ENCODE measurements at places on chromosomes 6 and 20.
A peak's percentile ranks its signal among the peaks of the same experiment; 100 is the strongest.

DNA sequence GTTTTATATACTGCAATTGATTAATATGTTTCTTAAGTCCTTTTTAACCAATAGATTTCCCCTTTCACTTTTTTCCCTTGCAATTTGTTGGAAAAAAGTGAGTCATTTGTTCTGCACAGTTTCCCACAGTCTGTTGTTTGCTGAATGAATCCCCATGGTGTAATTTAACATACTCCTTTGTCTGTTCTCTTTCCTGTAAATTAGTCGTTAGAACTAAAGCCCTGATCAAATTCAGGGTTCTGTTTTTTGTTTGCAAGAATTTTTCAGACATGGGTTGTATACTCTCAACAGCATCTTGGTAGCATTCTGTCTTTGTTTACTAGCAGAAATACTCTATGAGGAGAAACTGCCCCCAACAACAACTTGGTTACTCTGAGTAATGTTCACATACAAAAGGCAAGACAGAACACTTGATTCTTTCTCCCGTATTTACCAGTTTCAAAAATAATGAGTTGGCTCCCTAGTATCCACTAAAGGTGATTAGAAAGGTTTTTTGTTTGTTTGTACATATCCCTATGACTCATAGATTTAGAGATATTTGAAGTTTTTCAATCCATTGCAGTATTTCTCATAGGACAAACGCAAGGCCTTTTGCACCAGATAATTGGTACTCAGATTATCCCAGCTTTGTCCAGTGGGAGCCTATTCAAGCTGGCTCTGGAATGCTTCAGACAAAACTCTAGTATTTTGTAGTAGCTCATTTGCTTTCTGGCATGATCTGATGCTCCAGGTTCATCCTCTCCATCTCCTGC, 16.5 kb downstream of the BLOC1S5 start:
- no peak for DNase-seq

DNA sequence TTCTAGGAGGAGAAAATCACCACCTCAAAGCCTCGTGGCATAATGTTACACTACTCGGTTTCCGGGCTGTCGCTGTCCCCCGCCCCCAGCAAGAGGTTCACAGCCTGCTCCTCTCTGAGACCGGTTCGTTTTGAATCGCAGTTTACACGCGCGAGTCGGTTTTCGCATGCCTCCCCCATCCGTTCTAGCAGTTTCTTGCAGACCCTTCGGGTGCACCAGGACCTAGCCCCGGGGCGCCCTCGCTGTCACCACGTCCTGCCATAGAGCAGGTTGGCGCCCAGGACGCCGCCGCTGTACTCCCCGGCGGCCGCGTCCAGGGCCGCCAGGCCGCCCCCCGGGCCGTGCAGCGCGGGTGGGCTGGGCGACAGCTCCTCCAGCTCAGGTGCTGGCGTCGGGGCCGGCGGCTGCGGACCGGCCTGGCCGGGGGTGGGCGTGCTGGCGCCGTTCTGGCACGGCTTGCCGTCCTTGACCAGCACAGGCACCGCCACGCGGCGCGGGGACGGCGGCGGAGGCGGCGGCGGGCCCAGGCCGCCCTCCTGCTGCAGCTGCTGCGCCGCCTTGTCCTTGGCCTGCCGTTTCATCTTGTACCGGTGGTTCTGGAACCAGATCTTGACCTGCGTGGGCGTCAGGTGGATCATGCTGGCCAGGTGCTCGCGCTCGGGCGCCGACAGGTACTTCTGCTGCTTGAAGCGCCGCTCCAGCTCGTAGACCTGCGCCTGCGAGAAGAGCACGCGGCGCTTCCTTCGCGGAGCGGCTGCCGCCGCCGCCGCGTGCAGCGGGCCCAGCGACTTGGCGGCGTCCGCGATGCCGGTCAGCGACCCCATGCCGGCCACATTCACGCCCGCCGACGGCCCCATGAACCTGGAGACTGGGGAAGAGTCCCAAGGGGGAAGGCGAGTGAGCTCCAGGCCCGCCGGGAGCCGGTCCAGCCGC, 1.4 kb downstream of the NKX2-4 start:
- DNase-seq: no peak

GRCh38 chr20:39762716-39763115, 800.6 kb downstream of the DHX35 start:
- DNase-seq: no peak

DNA sequence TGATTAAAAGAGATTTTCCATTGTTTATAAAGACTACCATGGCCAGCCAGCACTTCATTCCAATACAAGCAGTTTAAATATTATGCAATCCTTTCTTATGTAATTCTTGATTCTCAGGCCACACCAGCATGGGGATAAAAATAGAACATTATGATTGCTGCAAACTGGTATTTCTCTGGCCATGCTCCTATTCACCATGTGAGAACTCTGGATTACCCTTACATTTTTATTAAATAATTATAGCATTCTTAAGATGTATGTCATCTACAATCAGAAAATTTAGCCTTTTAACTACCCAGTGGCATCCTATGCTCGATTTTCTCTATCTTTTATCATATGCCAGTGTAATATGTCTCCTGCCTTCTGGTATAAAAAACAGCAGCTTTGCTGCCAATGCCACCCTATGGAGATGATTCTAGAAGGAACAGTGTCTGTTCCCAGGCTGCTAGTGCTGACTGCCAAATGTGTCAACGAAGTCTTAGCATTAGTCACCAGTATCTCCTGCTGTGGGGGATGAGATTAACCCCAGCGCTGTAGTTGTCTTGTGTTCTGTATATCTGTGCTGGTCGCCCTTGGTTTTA, 501.4 kb downstream of the BCKDHB start:
- DNase-seq: peak; percentile 68

- DNase-seq: no peak
Measured at GRCh38 chr20:58471193-58472164, 43.7 kb downstream of the APCDD1L start.

DNA sequence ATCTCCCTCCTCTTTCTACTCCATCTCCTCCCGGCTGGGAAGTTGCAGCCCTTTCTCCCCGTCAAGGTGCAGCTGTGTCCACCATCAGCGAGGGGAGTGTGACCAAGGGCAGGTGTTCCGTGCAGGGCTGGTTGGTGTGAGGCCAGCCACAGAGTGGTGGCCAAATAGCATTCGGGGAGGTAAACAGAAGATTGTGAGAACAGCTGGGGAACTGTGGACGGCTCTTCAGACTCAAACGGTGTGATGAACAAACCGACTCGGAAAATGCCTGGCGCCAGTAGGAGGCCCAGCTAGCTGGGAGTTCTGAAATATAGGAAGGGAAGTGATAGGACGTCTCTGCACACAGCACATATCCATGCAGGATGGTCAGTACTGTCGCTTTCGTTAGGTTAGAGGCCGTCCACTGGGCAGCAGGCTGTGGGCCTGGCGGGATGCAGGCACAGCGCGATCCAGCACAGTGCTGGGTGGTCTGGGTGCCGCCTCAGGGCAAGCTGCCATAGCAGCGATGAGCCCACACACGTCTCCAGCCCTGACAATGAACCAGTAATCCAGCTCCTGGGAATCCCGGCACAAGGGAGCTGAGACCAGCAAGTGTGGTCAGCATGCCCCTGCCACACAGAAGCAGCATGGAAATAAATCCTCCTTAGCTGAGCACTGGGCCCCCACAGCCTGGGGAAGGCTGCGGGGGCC, 258.1 kb downstream of the TAF4 start:
- DNase-seq: no peak

- peak; percentile 62 for DNase-seq
Measured at GRCh38 chr6:21003780-21004541, 469.7 kb downstream of the CDKAL1 start.

DNA sequence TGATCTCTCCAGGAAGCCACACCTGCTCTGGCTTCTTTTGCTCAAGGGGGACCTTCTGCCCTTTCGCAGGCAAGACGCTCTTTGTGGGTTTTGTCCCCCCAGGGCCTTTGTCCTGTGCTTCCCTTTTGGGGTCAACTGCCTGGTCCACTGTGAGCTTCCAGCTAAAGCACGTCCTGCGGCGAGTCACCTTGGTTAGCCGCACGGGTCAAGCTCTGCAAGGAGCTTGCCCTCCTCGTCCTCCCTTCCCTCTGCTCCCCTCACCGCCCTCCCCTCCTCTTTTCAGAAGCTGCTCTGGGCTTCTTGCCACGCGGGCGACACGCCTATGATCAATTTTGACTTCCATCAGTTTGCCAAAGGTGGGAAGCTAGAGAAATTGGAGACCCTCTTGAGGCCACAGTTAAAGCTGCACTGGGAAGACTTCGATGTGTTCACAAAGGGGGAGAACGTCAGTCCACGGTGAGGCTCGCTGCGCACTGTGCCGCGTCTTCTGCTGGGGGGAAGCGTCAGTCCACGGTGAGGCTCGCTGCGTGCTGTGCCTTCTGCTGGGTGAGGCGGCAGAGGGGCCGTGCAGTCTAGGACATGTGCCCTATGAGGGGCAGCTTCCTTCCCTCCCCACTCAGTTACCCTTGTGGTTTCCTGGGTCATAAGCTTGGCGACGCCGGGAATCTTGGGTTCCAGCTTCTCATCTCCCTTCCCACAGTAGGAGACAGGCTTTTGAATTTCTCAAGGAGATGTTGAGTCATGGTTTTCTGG, 80.2 kb downstream of the SYNJ2 start:
- DNase-seq: no peak

GRCh38 chr6:73121421-73121993, 103.8 kb downstream of the KHDC1L start:
- DNase-seq: no peak

DNA sequence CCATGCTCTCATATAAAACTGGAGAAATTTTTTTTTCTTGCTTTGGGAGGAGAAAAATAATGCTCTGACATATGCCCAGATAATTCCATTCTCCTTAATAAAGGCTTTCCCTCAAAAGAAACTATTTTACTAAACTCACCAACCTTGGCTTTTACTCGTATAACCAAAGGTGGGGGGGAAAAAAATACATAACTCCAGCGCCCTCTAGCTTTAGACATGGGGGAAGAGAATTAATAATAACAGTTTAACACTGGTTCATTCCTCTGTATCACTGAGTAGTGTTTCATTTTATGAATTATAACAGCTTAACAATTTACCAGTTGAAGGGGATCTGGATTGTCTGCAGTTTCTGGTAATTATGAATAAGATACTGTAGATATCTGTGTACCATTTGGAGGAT, 1226.1 kb downstream of the GRIK2 start:
- DNase-seq: no peak

- peak; percentile 81 for DNase-seq
Measured at GRCh38 chr6:81766482-81767069, 14.1 kb upstream of the TENT5A start.

DNA sequence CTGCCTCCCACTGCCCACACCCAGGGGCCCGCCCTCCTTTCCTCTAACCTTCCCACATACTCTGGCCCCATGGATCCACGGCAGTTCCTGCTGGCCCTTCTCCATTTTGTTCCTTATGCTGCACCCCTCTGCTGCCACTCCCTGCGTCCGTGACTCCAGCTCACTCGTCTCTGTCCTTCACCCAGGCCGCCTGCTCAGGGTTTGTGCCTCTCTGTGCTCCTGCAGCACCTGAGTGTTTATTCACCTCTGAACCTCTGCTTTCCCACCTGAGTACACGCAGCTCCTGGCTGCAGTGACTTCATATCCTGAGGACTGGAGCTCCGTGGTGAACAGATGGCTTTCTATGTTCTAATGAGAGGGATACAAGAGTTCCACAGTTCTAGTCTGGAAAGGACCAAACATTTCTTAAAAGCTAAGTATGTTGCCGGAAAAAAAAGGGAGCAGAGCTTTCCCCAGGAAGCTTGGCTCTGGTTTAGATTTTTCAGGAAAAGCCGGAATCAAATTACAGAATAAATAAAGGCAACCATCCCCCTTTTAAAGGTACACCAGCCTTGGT, 1.5 kb upstream of the GNRH2 start:
- no peak for DNase-seq

DNA sequence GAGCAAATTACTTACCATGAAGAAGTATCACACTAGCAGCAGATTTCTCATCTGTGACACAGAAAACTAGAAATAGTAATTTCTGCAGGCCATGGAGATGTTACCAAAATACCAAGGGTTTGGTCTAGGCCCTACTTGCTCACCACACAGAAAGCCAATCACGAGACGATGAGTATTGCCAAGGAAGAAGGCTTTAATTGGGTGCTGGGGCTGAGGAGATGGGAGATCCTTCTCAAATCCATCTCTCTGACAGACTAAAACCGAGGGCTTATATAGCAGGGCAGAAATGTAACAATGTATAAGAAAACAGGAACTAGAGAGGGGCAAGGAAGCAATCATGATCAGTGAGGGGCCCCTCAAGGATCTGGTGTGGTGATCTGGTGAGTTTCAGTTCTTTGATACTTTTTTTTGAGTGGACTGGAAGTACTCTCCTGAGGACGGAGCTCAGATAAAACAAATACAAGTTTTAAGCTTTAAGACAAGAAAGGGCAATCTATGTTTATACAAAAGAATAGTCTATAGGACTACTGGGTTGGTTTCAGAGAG, 40.9 kb downstream of the RNF182 start:
- DNase-seq: no peak

DNA sequence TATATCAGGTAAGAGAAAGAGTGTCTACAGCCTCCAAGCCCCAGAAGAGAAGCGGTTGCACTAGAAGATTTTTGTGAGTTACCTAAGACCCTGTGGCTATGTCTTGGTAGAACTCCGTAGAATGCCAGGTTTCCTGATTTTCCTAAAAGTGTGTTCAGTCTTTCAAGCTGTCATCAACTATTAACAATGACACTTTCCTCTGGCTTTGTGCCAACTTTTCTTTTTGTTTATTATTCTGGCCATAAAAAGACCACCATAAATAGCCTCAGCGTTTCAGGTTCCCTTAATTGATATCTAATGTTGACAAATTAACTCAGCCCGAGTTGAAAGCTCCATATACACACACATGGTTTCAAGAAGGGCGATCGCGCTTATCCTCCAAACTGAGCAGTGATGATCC, 1.2 kb downstream of the PAK5 start:
- no peak for DNase-seq

DNA sequence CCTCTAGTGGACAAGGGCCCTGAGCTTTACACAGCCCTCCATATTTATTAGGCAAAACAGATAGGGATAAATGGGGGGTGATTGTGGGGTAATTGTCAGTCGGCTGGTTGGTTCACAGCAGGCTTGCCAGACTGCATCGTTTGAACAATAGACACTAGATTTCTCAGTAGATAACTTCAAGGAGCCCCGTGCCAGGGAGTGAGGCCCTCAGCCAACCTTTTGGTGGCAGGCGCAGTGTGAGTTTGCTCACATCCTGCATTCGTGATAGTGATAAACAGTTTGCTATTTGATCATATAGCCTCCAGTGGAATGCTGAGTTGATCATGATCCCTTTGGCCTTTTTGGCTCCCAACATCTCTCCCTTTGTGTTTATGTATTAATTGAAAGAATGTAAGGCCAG, 3.6 kb upstream of the ABHD12 start:
- DNase-seq: no peak

DNA sequence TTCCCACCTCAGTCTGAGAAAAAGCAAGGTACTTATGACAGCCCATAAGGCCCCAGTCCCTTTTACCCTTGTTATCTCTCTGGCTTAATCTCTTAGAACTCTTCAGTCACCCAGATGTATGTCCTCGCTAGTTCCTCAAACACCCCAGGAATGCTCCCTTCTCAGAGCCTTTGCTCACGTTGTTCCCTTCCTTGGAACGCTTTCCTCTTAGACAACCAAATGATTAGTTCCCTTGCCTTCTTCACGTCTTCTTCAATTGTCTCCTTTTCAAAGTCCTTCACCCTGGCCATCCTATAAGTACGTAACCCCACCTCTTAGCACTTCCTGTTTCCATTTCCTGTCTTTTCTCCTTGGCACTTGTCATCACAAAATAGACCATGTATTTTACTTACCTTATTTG, 1.1 kb upstream of the APOBEC2 start:
- DNase-seq: no peak

- DNase-seq: no peak
Measured at GRCh38 chr20:6711951-6712649, 55.4 kb upstream of the BMP2 start.

GRCh38 chr20:2236256-2236655, 59.5 kb upstream of the TGM3 start:
- no peak for DNase-seq

GRCh38 chr6:7812623-7813022, 86.7 kb downstream of the BMP6 start:
- DNase-seq: no peak

Measured in AG04450 (cell line).